ENCODE measurements at places on chromosomes 2 and 18.

- DNase-seq, result no peak
Measured at GRCh38 chr18:37922162-37922561, 356.6 kb upstream of the CELF4 start.

GRCh38 chr18:61606068-61606660, 272.9 kb downstream of the CDH20 start:
- peak; percentile 93 for DNase-seq

DNA sequence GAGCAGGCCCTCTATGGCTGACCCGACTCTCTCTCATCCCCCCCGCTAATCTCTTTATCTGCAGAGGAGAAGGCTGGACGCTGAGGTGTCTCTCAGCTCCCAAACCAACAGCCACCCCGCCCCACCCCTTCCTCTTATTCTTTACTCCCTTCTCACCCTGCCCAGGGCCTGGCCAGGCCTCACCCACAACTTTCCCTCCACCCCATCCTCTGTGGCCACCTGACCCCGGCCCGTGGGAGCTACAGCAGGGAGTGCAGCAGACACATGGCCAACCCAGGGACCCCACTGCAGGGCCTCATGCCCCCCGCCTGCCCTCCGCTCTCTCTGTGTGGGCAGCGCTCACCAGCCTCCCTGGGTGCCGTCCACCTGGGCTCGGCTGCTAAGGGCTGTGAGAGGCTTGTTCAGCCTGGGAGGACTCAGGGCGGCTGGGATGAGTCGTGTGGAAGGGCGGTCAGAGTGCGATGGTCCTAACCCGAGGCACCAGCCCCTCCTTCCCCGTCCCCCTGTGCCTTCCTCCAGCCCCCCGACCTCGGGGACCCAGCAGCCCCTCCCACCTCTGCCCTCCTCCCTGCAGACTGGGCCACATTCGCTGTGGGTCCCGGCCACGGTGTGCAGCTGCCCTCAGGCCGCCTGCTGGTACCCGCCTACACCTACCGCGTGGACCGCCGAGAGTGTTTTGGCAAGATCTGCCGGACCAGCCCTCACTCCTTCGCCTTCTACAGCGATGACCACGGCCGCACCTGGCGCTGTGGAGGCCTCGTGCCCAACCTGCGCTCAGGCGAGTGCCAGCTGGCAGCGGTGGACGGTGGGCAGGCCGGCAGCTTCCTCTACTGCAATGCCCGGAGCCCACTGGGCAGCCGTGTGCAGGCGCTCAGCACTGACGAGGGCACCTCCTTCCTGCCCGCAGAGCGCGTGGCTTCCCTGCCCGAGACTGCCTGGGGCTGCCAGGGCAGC, 6.8 kb downstream of the NEU4 start:
- DNase-seq, result no peak

- DNase-seq, result no peak
Measured at GRCh38 chr18:75213611-75214331, 3.2 kb downstream of the TSHZ1 start.

DNA sequence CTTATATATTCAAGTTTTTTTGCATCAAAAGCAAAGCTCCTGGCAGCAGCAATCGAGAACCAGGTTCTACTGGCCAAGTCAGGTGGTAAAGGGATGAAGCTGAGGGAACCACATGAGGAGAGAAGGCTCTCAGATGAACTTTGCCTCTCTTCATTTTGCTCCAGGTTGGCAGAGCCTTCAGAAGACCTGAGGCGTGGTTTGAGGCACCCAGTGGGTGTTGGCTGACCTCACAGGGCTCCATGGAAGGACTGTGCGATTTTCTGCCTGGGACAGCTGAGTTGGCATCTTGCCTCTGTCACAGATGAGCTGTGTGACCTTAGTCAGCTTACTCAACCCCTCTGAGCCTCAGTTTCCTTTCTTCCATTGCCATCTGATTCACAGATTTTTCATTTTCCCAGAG, 89.0 kb downstream of the INSIG2 start:
- DNase-seq, result no peak

DNA sequence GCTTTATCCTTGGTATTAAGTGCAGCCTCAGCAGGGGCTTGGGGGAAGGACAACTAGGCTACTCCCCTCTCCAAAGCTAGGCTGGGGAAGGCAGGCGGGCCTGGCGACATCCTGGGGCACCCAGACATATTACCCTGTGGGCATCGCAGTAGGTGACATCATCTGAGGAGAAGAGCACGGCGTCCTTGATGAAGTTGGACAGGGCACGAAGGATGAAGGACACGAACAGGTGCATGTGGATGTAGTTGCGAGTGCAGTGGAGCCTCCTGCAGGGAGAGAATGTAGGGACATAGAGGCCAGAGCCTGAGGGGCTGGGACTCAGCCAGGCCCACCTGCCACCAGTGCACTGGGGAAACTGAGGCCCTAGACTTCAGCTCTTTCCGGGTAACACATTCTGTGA, 32.3 kb downstream of the TMEM37 start:
- DNase-seq, result no peak

GRCh38 chr2:12678186-12678585, 38.5 kb upstream of the TRIB2 start:
- no peak for DNase-seq

DNA sequence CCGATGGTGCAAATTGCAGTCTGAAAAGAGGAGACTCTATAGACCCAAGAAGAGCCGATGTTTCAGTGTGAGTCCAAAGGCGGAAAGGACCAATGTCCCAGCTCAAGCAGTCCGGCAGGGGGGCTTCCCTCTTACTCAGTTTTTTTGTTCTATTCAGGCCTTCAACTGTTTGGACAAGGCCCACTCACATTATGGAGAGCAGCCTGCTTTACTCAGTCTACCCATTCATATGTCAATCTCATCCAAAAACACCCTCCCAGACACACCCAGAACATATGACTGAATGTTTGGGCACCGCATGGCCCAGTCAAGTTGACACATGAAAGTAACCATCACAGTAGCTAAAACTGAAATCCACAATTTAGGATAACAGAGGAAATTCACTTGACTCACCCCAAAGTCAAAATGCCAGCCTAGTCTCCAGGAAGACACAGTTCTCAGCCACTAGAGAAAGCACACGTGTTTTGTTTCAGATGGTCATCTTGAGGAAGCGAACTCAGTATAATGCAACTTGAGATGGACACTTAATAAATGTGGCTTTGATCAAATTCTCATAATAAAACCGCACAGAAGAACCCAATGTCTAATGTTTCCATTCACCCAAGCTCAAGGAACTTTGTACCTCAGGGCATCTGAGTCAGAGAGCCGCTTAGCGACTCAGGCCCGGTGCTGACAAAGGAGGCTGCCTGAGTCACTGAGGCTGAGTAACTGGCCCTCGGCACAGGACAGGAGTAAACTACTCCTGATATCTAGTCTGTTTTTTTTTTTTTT, 2.4 kb downstream of the FHL2 start:
- DNase-seq, result no peak

DNA sequence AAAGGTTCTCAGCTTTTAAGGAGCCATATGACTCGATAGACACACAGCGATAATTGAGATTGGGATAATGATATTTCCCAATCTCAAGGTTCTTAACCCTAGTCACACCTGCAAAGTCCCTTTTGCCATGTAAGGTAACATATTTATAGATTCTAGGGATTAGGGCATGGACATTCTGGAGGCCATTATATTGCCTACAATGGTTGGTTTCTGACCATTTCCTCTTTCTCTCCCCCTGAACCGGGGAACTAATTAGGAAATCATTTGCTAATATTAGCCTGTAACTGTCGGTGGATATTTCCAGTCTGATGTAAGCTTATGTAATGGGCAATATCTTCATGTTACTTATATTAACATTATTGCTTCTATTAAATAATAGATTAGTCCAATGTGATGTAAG, 40.8 kb upstream of the ARHGAP15 start:
- no peak for DNase-seq

DNA sequence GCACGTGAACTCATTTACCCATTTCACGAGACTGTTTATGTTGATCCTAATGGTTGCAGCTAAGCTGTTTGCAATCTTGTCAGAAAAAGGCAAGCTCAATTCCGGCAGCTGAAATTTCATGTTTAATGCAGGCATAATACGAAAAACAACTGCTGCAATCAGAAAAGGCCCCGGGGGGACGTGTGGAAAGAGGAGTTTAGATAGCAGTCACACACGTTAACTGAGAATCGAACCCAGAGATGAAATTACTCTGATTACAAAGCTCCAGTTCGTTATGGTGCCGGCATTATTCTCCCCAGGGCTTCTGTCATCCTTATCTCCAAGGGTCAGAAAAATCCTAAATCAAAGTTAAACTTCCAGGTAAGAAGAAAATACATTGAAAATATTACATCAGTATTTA, 79.9 kb upstream of the MYT1L start:
- DNase-seq, result no peak

- no peak for DNase-seq
Measured at GRCh38 chr18:63550068-63550467, 7.9 kb downstream of the SERPINB12 start.

- no peak for DNase-seq
Measured at GRCh38 chr2:98924038-98924830, 11.8 kb downstream of the CRACDL start.

DNA sequence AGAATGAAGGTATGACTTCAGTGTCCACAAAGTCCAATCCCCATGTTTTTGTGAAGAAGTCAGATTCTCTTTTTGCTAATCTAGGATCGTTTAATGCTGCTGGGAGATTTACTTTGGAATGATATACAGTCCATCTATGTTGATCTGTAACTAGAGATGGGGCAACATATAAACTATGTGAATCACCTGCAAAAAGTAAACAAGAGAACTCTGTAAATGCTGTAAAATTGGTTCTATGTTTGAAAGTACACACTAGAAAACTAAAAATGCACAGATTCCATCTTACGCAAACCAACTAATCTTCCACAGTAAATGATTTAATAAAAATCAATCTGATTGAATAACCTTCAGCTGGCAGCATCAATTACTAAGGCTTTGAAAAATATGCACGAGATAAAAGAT, 37.5 kb downstream of the VPS54 start:
- DNase-seq, result no peak

GRCh38 chr2:239202836-239203235, 198.0 kb downstream of the HDAC4 start:
- DNase-seq, result no peak

DNA sequence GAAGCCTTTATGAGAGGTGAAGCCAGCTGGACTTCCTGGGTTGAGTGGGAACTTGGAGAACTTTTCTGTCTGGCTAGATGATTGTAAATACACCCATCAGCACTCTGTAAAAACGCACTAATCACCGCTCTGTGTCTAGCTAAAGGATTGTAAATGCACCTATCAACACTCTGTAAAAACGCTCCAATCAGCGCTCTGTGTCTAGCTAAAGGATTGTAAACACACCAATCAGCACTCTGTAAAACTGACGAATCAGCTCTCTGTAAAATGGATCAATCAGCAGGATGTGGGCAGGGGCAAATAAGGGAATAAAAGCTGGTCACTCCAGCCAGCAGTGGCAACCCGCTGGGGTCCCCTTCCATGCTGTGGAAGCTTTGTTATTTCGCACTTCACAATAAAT, 163.6 kb upstream of the SLC39A10 start:
- DNase-seq, result no peak

- no peak for DNase-seq
Measured at GRCh38 chr2:223918671-223919134, 26.4 kb downstream of the WDFY1 start.

GRCh38 chr18:62264984-62265383, 60.1 kb upstream of the TNFRSF11A start:
- DNase-seq, result no peak

DNA sequence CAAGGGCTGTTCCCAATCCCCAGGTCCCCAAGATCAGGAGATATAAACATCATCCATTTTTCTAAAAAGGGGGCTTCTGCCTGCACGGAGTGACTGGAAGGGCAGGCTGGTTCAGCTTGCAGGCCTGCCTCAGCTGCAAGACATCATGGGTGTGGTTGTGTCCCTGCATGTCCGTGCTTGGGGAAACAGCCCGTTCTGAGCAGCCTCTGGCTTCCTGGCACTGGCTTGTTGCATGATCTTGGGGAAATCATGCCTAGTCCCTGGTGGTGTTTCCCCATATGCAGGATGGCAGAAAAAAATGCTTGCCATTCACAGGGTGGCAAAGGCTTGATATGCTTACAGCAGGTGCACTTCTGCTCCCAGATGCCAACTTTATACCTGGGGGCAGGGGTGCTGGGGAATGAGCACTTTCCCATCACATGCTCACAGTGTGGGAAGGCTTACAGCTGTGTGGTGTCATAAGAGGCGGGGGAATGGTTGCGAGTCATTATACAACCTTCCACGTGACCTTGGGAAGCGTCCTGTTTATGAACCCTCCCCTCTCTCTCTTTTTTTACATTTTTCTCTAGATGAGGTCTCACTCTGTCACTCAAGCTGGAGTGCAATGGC, 7.2 kb downstream of the PCARE start:
- DNase-seq, result no peak

DNA sequence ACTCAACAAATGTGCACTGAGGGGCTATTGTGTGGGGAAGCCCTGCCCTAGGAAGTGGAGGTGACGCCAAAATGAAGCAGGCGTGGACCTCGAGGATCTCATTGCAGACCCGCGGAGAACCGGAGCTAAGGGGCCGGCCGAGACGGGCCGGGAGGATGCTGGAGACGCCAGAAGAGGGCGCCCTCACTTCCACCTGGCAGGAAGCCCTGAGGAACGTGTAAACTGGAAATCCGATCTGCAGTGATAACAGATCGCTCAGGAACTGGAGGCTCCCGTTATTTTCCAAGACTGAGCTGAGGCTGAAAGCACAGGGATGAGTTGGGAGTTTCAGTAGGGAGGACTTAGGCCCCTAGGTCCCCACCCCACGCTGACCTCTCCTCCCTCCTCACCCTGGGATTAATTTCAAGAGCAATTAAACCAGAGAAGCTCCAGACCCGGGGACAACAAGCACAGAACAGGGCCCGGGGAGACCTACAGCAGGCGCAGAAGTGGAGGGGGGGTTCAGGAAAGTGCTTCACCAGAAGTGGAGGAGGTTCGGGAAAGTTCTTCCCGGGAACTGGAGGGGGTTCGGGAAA, 7.7 kb upstream of the COL6A3 start:
- peak; percentile 83 for DNase-seq

DNA sequence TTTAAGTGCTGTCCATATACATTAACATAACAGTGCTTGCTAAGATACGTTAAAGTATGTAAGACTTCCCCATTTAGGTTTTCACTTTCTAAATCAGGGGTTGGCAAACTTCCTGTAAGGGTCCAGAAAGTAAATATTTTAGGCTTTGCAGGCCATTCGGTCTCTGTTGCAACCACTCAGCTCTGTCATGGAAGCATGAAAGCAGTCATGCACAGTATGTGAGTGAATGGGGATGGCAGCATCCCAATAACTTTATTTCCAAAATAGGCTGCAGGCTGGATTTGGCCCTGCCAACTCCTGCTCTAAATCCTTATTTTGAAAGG, 128.7 kb downstream of the PLA2R1 start:
- DNase-seq, result no peak
